ENCODE measurements at places on chromosomes 1 and 21.

DNA sequence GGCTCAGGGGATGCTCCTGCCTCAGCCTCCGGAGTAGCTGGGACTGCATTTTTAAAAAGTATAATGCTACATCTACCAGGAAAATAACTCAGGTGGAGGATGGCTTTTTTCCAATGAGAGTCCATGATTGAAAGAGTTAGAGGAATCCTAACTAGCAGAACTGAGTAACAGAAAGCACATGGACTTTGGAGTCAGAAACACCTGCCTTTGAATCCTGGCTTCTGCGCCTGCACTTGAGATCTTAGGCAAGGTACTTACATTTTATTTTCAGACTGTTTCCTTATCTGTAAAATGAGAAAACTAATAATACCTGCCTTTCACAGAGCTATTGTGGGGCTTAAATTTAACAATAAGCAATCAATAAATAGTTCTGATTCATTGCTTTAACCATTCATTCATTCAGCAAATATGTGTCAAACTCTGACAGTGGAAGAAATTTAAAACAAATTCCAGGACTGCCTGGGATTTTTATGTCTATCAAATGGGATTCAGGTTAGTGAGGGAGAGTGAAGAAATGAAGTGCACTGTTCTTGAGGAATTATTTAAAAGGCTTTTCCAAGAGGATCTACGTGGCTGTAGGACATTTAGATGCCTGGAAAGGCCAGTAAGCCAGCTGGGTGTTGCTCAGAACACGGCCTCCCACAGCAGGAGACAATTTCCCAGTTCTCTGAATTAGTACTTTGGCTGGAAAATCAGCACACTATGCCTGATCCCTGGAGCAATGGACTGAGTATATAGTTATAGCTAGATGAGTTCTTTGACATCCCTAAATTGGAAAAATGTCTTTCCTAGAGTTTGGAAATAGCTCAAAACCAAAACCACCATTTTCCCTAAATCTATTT, 12.8 kb upstream of the LBR start:
- no peak for DNase-seq

DNA sequence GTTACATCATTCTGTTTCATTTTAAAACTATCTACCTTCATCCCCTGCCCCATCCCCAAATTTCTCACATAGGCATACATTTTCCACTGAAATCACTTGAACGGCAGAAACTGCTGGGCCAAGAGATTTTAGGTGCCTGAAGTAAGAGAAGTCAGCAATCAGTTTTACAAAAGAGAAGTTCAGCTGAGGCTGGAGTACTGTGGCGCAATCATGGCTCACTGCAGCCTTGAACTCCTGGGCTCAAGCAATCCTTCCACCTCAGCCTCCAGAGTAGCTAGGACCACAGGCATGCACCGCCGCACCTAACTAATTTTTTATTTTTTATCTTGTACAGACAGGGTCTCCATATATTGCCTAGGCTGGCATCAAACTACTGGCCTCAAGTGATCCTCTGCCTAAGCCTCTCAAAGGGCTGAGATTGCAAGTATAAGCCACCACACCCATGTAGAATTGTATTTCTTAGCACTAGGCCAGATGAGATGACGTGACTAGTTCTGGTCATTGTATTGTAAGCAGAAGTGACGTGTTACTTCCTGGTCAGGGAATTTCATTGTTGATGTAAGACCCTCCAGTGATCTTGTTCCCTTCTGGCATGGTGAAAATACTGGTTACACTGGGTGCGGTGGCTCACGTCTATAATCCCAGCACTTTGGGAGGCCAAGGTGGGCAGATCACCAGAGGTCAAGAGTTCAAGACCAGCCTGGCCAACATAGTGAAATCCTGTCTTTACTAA, 7.1 kb downstream of the BECN2 start:
- DNase-seq, result peak; percentile 17

DNA sequence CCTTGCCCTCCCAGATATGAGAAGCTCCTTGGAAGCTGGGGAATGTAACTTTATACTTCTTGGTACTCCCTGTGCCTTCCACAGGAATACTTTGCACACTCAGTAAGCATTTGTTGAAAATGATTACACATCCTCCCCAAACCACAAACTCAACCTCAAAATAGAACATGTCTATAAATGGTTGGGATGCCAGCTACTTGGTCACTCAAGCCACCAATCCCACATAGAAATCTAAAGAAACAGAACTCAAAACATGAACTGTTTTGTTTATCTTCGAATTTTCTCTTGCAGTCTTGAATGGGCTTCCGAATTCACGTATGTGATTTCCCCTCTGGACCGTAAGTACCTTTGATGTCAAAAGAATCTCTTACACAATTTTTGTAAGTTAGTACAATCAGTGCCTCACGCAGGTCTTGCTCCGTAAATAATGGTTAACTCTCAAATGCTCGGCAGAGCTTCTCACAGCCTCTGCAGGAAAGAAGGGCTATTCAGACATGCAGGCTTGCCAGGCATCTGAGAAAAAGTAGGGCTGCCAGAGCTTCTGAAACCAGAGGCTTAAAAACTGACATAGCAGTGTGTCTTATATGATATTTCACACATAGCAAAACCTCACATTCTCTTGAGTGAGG, 26.9 kb downstream of the SORT1 start:
- DNase-seq, result no peak

GRCh38 chr1:157202331-157202730, 64.1 kb upstream of the ETV3 start:
- no peak for DNase-seq

- no peak for DNase-seq
Observed at GRCh38 chr1:49651136-49651535, 372.6 kb downstream of the AGBL4 start.
